HT-29 (cell line): ENCODE measurements at places on chromosomes 11 and 22.

DNA sequence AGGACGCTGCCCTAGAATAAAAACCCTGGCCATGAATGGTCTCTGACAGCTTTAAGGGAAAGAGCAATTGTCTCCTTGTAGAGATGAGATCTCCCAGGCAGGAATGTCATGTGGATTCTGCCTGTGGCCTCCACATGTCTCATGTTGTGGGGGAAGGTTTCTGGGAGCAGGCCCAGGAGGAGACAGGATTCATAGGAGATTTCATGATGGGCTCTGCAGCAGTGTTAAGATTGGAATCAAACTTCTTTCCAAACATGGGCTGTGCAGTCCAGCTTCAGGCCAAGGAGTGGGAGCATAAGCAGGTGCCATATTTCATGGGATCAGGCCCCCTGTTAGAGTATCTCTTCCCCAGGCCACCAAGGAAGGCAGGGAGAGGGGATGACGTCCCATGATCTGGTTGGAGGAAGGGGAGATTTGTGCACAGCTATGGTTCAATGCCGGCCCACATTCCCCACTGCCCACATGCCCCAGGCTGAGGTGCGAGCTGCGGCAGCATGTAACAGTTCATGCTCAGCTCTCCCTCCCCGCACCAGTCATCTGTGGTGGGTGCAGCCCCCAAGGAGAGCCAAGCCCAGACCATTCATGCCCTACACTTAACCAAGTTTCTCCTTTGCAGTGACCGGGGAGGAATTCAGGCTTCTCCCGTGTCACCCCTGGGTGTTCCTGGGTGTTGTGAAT lies 42.5 kb downstream of the LMO1 start:
- no peak for DNase-seq

GRCh38 chr22:33000342-33001280 lies 57.6 kb downstream of the SYN3 start:
- DNase-seq: peak; percentile 28

- DNase-seq: no peak
Measured at GRCh38 chr11:1350086-1350725, 39.5 kb upstream of the BRSK2 start.

DNA sequence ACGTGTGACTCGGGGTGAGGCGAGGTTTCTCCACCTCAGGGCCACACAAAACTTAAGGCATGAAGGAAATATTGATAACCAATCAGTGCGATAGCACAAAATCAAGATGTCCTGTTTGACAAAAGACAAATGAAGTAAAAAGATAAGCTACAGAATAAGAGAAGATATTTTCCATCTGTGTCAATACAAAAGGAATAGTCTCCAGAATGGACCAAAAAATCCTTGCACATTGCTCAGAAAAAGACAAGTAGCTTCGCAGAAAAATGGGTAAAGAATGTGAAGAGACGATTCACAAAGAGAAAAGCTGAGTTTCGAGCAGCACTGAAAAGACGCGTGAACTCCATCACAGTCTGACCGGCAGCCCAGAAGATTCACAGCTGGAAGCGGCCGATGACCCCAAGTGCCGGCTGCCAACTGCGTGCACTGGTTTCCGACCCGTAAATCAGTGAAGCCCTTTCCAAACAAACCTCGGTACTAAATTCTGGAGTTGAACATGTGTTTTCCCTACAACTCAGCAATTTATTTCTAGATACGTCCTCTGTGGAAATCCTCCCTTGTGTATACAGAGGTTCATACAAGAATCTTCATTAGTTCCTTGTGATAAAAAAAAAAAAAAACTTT lies 308.4 kb downstream of the BRD1 start:
- no peak for DNase-seq

- DNase-seq: no peak
Measured at GRCh38 chr11:36306888-36307287, 10.8 kb downstream of the PRR5L start.

- DNase-seq: no peak
Measured at GRCh38 chr11:60917267-60917666, 3.3 kb downstream of the TMEM109 start.
